C1 segment of cervical spinal cord (tissue), 14 donors: ENCODE measurements at places on chromosomes 5 and 9.

DNA sequence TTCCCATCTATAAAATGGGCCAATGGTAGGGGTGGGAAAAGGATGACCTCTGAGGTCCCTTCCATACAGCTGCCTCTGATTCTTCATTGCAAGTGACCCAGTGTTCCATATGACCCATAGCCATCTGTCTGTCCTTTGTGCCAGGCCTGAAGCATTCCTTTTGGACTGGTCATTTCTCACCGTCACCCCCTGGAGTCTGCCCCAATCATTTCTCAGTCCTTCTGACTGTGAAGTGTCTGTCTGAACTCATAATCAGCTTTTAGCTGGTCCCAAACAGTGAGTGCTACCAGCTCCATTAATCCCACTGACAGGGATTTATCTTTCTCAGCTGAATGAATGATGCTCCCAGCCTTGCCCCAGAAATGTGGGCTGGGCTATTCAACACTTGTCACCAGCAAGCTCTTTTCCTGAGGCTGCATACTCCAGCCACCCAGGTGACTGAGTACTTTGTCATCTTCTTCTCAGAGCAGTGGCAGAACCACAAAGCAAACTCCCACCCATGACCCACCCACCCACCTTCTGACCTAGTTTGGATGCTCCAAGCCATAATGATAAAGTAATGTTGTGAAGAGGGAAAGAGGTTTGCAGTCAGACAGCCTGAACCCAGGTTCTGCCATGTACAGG, 37.4 kb downstream of the KCNIP1 start:
- DNase-seq = no peak

DNA sequence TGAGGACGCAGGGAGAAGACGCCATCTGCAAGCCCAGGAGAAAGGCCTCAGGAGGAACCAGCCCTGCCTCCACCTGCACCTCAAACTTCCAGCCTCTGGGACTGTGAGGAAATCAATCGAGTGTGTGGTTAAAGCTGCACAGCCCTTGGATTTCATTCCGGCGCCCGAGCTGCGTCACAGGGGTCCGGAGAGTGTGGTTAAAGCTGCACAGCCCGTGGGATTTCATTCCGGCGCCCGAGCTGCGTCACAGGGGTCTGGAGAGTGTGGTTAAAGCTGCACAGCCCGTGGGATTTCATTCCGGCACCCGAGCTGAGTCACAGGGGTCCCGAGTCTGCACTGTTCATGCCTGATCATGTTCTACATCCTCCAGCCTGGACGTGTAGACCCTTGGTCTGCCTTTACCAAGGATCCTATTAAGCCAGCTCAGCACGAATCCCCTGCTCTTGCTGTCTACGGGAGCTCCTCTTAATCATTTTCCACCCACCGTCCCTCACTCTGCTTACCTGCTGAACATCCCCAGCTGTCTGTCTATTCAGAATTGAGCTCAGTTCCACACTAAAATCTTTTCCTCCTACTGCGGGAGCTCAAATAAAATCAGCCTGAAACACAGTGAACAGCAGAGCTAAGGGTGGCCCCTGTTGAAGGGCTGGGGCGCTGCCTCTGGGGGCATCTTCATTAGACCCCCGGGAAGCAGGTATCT, 73.0 kb upstream of the OLFM1 start:
- DNase-seq = no peak

- DNase-seq = no peak
Observed at GRCh38 chr5:102229685-102230084, 66.4 kb downstream of the SLCO4C1 start.

DNA sequence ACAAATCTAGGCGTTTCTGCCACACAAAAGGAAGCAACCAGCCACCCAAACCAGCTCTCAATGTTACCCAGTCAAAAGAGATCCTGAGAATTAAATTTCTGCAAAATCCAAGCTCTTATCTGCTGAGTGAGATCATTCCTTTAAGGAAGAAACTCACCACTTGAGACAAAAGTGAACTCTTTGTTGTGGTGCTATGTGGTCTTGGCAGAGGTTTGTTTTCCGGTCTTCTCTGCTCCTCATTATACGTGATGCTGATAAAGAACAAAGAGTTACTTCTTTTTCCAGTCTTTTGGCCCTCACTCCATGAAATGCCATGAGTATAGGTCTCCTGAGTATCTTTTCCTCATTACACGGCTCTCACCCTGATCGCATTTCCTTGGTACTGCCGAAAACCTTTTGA, 82.1 kb downstream of the PRKACG start:
- no peak for DNase-seq

GRCh38 chr9:133813749-133814585, 75.8 kb upstream of the SARDH start:
- no peak for DNase-seq

DNA sequence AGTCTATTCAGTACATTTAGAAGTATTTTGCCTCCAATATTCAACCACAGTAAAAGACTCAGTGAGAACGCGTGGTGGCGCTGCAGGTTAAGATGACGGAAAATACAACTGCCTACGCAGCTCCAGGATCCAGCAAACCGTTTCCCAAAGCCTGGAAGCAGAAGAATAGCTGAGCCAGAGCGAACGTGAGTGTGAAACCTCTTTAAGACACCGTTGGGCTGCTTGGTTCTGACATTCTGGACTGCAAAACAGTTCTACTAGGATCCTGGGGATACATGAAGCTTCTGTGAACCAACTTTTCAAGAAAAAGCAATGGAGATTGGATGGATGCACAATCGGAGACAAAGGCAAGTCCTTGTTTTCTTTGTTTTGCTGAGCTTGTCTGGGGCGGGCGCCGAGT, at the start of gene PCDHB16:
TSS of gene PCDHB16 (plus strand) at position 140 of the 400 bp plus-strand sequence. CDS start at position 313, 173 bp downstream.
- DNase-seq = no peak

DNA sequence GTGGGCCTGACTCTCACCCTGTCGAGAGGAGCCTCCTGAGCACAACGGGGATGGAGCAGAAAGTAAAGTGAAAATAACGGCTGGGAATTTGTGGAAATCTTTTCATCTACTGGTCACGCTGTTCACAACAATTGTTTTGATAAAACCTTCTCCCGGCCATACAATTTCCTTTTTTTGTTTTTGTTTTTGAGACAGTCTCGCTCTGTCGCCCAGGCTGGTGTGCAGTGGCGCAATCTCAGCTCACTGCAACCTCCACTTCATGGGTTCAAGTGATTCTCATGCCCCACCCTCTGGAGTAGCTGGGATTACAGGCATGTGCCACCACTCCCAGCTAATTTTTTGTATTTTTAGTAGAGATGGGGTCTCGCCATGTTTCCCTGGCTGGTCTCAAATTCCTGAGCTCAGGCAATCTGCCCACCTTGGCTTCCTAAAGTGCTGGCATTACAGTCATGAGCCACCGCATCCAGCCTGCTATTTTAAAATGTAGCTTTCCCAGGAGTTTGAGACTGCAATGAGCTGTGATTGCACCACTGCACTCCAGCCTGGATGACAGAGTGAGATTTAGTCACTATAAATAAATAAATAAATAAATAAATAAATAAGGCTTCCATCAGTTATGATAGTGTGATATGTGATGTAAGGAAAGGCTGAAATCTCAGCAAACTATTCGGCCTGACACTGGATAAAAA, 73.5 kb upstream of the PTGER4 start:
- DNase-seq = no peak

DNA sequence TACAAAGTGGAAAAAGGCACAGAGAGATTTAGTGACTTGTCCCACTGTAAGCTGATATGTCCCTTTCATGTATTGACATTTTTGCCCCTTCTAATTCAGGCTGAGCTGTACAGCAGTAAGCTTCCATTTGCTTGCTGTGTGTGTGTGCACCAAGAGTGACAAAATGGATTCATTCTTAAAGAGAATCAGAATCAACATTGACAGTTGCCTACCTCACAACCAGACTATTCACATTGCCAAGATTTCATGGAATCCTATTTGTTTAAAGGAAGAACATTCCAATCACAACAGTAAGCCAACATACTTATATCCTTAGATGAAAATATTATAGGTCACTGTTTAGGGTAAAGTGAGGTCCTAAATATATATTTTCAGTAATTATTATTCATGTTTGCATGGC, 102.6 kb downstream of the TMEM232 start:
- DNase-seq = no peak

- DNase-seq = no peak
Observed at GRCh38 chr5:43140286-43140685, 19.6 kb downstream of the ZNF131 start.

DNA sequence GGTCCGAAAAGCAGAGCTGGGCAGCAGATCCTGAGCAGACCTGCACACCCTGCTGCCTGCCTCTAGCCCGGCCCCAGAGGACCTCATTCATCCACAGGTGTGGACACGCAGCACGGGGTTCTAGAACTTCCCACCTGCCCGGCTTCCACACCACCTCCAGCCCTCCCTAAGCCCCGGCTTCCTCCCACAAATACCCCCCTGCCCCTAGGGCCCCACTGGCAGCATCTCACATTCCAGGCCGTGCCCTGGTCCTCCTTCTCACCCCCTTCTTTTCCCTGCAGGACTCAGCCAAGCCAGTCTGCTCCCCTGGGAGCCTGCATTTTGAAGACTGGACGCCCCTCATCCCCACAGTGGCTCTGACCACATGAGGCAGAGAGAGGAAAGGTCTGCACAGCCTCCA, 138.9 kb downstream of the ADAMTS2 start:
- DNase-seq = no peak

DNA sequence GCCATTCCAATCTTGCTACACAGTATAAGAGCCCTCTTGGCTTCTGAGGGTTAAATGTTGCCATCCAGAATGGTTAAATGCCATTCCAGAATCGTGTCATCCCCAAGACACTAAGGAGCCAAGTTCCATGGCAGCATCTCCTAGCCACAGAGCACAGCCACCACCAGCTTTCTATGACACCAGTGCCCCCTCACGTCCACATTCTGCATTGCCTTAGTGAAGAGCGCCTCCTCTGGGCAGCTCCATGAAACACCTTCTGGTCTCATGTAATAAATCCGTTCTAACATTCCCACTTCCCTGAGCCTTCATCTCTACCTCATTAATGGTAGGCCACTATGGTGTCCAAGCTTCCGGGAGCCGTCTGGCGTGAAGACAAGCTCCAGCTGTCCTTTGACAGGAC, 12.4 kb downstream of the CBY3 start:
- DNase-seq = peak; percentile 4

- DNase-seq = peak; percentile 47
Observed at GRCh38 chr9:109440797-109441287, 57.3 kb downstream of the PTPN3 start.

DNA sequence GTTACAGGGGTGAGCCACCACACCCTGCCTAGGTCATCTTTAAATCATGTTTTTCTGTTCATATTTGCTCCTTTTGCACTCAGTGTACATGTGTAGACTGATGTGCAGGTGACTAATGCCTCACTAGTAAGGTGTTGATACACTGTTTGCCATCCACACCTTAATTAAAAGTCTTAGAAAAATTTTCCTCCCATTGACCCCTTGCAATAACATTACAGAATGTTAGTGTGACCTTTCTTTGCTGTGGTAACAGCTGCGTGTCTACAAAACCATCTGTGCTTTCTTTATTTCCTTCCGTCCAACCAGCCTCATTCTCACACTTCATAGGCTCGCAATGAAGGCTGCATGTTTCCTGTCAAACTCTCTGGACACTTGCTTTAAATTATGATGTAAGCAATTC, 6.6 kb upstream of the CEMIP2 start:
- no peak for DNase-seq

GRCh38 chr5:31701642-31702299, 62.8 kb downstream of the PDZD2 start:
- no peak for DNase-seq
